ENCODE measurements at places on chromosomes 2 and 18.
A peak's percentile ranks its signal among the peaks of the same experiment; 100 is the strongest.

- no peak for DNase-seq
These were observed 47.2 kb downstream of the SCG2 start for GRCh38 chr2:223554923-223555322.

- no peak for DNase-seq
These were observed 1.1 kb downstream of the SLC38A11 start for GRCh38 chr2:164954186-164954585.

DNA sequence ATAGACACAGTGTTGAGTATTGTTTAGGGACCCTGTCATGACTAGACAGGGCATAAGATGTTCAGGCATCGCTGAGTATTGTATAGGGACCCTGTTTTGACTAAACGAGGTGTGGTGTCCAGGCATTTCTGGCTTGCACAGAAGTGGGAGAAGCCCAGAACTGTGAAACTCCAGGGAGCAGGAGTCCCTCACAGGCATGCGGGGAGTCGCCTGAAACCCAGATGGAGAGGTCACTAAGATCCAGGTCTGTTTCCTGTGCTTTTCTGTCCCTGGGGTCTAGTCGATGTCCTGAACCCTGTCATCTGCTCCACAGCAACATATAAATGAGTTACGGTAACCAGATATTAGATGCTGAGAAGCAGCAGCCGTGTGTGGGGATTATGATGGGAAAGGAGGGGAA is 469.0 kb upstream of the SALL3 start:
- DNase-seq, result no peak

- no peak for DNase-seq
These were observed 25.8 kb downstream of the CASP10 start for GRCh38 chr2:201208563-201209252.

GRCh38 chr18:5097116-5097703 is 99.8 kb downstream of the AKAIN1 start:
- DNase-seq, result no peak

DNA sequence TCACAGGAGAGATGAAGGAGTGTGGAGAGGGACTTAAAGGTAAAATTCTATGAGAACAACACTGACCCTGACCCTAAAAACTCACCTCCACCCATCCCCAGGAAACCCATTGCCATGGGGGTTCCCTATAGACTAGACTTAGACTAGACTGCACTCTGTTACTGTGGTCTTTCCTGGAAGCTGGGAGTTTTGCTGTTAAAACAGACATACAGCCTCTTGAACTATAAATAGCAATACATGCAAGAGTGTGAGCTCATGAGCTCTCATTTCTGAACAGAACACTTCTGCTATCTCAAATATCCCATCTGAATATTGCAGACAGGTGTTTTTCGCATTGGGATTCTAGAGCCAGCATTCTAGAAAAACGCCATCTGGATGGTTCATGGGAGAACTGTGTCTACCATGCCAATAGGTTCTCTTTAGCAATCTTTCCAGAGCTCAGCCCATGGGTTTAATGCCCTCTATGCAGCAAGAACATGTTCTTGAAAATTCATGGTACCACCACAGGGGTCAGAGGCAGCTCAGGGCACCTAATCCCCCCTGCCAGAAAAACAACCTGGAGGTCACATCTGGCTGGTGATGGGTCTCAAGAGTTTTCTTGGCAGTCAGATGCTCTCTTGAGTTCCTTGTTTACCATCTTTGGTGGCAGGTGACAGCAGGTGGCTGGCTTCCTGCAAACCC is 51.9 kb downstream of the SLC14A2 start:
- DNase-seq, result no peak

- DNase-seq, result no peak
These were observed 60.1 kb downstream of the POLR1A start for GRCh38 chr2:86045541-86045940.

GRCh38 chr18:10120622-10121021 is 206.8 kb downstream of the VAPA start:
- no peak for DNase-seq

GRCh38 chr2:35591886-35592285 is 763.7 kb upstream of the CRIM1 start:
- DNase-seq, result no peak

DNA sequence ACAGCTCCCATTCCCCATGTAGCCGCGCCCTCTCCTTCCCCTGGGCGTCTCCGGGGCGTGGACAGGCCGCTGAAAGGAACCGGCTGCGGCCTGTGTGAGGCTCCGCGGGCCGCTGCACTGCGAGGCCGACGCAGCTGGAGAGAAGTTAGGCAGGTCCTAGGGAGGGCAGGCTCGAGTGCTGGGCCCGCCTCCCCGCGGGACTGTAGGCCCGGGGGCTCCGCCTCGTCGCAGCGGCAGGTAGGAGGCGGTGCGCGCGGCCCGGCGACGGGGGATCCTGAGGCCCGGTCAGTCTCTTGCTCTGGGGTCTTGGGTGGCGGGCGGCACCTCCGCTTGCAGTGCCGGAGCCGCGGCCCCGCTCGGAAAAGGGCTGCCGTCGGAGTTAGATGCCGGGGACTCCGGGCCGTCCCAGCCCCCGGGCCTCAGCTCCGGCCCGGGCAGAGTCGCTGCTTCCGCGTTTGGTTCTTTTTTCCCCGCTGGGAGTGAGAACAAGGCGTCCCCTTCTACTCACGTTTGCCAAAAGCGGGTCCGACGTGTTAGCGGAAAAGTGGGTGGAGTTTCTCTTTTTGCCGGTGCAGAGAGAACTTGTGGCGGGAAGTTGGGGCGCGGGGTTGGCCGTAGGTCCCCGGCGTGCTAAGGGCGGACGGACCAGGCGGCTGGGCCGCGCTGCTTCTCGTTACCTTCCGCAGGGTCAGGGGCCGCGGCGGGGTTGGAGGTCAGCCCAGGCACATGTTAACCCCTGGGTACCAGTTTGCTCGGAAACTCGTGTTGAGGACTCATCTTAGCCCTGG is at the start of gene VRK2:
Gene VRK2 (plus strand): TSS at position 222 of the 788 bp plus-strand sequence. CDS start 2,026 bp downstream, outside the sequence.
- DNase-seq, result peak; percentile 67

All from stimulated activated CD4-positive, alpha-beta T cell treated with anti-CD3 and anti-CD28 coated beads, Interleukin-12 subunit alpha, Interleukin-12 subunit beta, amount 100 ng/mL, for 24 hours (primary cell).